Cortex of kidney (tissue), 1 donor: ENCODE measurements at places on chromosomes 11 and 22.

DNA sequence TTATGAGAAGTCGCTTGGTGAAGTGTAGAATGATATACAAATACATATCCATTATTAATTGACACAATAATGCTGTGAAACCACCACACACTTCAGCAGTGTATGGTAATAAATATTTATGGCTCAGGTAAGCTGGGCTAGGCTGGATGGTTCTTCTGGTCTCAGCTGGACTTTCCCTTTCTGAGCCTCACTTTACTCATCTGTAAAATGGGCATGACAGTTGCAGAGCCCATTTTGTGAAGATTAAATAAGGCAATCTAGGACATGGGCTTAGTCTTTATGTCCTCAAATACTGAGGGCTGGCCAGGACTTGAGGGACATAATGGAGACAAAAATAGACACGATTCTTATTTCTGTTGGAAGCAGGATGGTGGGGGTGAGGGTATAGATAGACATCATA is 196.1 kb downstream of the MIAT start:
- no peak for DNase-seq

DNA sequence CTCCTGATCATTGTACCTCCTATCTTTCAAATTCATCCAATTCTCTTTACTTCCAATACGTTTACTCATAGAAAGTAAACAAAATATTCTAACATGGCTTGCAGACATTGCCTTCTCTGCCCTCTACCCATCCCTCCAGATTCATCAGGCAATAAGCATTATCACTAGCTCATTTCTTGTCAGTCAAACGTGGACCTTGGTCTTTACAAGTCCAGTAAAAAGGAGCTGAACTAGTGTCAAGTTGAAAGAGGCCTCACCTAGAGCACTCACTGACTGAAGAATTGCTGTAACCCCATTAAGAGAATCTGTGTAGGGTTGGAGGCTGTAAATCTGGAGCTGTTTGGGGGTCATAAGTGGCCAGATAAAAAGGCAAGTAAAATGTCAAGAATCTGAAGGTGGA is 435.0 kb upstream of the CCDC179 start:
- no peak for DNase-seq

GRCh38 chr11:21983431-21983830 is 209.5 kb upstream of the ANO5 start:
- no peak for DNase-seq

- no peak for DNase-seq
Measured at GRCh38 chr11:22520521-22520920, 105.1 kb downstream of the FANCF start.

GRCh38 chr22:40001800-40002577 is 7.2 kb downstream of the FAM83F start:
- no peak for DNase-seq
